ENCODE measurements at places on chromosomes 5 and 9. TPM values are rescaled to one million over a fixed set of nuclear protein-coding genes. Genes with fewer than 3 reads are reported as not detected.

- DNase-seq: no peak
Measured at GRCh38 chr5:166399781-166400180, 1891.7 kb upstream of the WWC1 start.

The HEMGN gene
- not detected for total RNA-seq

DNA sequence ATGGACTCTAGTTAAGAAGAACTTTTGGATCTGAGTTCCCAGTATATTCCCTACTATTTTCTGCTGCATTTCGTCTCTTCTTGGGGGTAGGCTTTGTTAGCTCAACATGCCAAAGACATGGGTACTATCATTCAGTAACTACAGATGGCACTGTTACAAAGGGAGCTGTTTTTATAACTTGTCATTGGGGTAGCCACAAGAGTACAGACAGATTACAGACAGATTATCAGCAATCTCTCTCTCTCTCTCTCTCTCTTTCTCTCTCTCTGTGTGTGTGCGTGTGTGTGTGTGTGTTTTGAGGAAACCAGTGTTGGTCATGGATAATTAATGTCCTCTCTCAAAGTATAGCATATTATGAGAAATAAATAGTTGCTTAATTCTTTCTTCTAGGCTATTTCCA lies 116.1 kb downstream of the WDR70 start:
- no peak for DNase-seq

The GABBR2 gene
- not detected for total RNA-seq

All from right lobe of liver (tissue), 6 donors.